NCI-H1436 (cell line): ENCODE measurements at places on chromosomes 5 and 9.

GRCh38 chr5:10194083-10194482 lies 55.6 kb downstream of the ATPSCKMT start:
- DNase-seq: no peak

GRCh38 chr5:29796013-29796412 lies 1397.5 kb upstream of the CDH6 start:
- no peak for DNase-seq

- no peak for DNase-seq
Measured at GRCh38 chr9:4973246-4973645, 11.8 kb upstream of the JAK2 start.

DNA sequence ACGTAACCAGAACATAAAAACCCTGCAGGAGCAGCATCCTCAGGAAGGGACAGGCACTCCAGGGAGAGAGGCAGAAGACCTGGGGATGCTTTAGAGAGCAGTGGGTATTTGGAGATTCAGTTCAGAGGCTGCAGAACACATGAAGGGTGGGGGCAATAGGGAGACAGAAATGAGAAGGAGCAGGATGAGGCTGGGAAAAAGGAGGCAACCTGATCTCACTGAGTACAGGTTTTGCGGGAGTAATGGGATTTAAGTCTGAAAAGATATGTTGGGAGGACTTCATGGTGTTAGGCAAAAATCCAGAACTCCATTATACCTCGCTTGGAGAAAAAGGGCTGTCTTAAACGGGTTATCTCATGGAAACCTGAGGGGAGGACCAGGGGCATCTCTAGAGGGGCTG lies 41.3 kb upstream of the GARNL3 start:
- no peak for DNase-seq

- DNase-seq: no peak
Measured at GRCh38 chr9:32625320-32625719, 10.1 kb downstream of the TAF1L start.

- DNase-seq: no peak
Measured at GRCh38 chr5:8478326-8478725, 609.4 kb downstream of the MTRR start.

DNA sequence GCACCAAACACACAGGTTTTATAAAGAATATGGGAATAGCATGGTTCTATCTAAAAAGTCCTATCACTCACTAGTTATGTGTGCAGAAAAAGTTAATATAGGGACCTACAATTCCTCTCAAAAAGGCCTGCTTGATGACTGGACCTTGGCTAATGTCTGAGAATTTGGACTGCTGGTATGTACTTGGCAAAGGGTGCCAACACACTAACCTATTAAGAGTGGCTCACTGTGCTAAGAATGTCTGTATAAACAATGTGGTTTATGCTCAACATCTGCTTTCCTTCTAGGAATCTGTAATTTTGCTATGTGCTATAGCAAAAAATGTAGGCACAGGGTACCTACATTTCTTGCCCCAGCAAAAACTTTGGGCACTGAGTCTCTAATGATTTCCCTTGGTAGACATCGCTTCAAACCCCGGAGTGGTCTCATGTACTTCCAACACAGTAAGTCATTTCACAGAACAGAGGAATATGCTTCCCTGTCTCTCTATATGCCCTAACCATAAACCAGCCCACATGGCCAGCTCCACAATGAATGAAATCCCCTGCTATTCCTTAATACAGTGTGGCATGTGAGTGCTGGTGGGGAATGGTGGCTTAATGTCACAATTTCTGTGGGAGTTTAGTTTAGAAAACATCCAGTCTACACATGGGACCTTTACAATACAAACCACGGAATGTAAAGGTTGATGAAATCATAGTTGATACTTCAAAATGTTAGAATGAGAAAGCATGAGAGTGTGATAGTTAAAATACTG lies 101.7 kb downstream of the UBAP2 start:
- no peak for DNase-seq

DNA sequence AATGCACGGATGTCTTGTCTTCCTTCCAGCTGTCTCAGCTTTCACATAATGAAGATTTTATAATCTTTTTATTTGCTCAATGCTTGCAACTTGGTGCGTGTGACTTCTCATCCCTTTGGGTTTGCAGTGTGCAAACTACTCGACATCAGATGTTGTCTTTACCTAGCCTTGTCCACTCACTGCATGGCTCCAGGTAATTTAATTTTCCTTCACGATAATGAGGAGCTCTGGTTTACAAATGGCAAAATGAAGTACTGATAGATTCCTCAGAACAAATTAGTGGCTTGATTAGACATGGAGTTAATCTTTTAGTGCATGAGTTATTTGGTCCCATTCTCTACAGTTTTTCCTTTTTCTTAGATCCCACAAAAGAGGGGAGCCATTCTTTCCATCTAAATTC lies 603.0 kb downstream of the CCDC171 start:
- no peak for DNase-seq

- DNase-seq: no peak
Measured at GRCh38 chr5:132022737-132023136, 11.3 kb upstream of the ACSL6 start.

- peak; percentile 52 for DNase-seq
Measured at GRCh38 chr9:34986540-34987047, 3.0 kb upstream of the DNAJB5 start.

- DNase-seq: no peak
Measured at GRCh38 chr9:35220659-35221338, 59.0 kb downstream of the UNC13B start.

GRCh38 chr9:36486933-36487481 lies 85.7 kb upstream of the MELK start:
- DNase-seq: no peak

DNA sequence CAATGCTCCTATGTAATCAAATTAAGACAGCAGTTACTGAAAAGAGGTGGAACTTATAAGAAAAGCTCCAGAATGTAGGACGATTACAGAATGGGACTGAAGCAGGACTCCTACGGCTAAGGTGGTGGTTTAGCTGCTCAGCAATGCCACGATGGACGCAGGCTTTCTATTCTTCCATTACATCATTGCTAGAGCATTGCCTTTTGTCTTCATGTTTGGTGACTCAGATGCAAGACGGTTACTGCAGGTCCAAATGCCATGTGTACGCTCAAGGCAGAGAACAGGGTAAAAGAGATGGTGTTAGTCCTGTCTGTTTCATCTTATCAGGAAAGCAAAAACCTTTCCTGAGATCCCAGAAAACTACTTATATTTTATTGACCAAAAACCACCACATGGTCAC lies 255.1 kb downstream of the ZSWIM6 start:
- DNase-seq: no peak

GRCh38 chr9:122309861-122310260 lies 45.2 kb downstream of the MRRF start:
- DNase-seq: no peak

- DNase-seq: no peak
Measured at GRCh38 chr5:171316258-171317121, 7.4 kb downstream of the TLX3 start.

DNA sequence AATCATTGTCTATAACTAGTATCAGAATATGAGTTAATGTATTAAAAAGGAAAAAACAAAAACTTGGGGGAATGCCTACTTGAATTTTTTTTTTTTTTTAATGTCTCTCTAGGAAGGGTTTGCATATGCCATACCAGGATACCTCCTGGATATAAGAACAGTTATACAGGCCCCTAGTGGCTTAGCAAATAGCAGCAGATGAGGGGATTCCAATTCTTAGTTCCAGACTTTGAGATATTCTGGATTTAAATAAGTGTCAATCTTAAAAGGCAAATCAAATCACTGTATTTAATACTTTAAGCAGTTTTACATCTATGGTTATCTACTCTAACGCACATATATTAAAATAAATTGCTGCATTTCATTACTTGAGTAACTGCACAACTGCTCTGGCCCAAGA lies 1055.5 kb upstream of the DMAC1 start:
- no peak for DNase-seq

- DNase-seq: peak; percentile 18
Measured at GRCh38 chr5:107670932-107671741, at the start of gene EFNA5. TSS of gene EFNA5 (minus strand) at chr5:107670937.

DNA sequence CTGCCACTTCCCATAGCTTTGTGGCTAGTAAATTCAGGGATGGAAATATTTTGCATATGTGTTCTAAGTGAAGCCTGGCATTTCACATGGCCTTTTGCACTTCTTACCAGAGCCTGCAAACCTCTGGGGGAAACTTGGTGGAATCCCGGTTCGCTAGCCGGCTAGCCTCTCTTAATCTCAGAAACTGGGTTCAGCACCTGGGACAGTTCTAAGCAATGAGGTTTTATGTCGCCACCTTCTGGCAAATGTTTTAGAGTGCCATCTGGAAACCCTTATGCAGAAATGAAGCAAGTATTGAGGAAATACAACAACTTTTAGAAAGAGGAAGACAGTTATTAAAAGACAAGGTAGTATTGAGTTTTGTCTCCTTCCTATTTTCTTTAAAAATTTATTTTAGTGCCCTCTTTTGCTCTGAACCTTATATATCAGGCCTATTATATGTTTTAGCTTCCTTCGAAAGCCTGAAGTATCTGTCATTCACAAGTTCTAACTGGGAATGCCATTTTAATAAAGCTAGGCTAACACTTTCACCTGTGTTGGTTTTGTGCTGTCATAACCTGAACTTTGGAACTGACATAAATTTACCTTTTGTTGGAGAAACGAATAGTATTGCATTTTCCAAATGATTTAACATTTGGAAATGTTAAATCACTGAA lies 963 bp upstream of the HTR1A start:
- peak; percentile 10 for DNase-seq

- no peak for DNase-seq
Measured at GRCh38 chr5:142095651-142096330, 12.8 kb upstream of the NDFIP1 start.

- no peak for DNase-seq
Measured at GRCh38 chr5:55316289-55316688, 8.5 kb downstream of the MTREX start.

GRCh38 chr9:115111874-115112273 lies 6.1 kb downstream of the TNC start:
- DNase-seq: no peak

- no peak for DNase-seq
Measured at GRCh38 chr5:42241636-42242035, 181.6 kb upstream of the GHR start.

GRCh38 chr5:42467981-42468524 lies 44.8 kb downstream of the GHR start:
- no peak for DNase-seq

- DNase-seq: no peak
Measured at GRCh38 chr9:81387360-81388106, 301.8 kb downstream of the TLE1 start.

DNA sequence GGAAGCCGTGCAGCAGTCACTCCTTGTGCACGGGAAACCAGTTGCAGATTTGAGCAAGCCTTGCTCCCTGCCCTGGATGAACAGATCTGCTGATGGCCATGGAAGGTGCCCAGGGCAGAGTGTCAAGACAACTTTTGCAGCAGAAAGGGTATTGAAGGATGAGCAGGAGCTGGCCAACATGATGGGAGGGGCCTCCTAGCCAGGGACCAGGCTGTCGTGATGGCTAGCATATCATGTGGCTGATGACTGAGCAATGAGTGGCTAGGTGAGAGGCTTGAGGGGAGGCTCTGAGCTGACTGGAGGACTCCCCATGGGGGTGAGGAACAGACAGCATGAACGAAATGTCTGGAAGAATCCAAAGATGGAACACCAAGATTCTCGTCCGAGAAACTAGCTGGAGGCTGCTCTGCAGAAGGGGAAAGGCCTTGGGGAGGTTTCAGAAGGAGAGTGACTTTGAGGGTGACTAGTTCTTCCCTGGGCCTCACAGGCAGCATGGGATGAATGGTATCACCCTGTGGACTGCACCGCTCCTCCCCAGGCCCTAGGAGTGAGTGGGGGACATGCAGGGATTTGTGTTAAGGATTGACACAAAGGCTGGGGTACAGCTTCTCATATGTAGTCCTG lies 18.5 kb downstream of the PPARGC1B start:
- DNase-seq: no peak

GRCh38 chr5:10460252-10460906 lies 18.7 kb downstream of the ROPN1L start:
- no peak for DNase-seq
